Esophagus squamous epithelium (tissue), 5 donors: ENCODE measurements at places on chromosomes 1 and 21.
A peak's percentile ranks its signal among the peaks of the same experiment; 100 is the strongest.

DNA sequence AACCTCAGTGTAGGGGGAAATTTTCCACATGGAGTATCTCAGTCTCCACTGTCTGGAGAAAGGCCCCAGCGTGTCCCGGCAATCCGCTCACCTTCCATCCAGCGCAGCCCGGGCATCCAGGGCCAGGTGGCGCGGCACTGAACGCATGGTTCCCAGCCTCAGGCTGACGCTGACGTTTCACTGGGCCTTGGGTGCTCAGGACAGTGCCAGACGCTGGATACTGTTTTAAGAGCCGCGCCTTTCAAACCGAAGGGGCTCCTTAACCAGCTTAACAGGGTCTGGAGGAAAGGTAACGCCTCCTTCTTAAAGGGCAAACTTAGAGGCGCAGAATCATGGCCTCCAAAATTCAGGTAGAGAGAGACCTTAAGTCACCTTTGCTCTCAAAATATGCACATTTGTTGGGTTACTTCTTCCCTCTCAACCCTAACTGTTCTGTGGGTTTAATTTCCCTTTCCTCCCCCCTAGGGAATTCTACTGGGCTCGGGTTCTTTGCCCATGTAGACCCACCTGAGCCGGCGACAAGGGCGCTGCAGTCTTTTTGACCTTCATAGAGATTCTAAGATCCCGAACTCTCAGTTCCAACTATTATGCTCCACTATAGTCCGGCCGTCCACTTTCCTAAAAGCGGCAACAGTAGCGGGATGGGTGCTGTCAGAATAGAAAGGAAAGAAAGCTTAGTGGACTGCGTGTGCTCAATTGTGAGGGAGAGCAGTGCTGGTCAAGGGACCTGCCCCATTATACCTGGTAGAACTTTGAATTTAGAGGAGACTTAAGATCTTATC is 3.5 kb upstream of the LHX9 start:
- H3K36me3 ChIP-seq: no peaks in the 10 kb centered on the region
- no peak for DNase-seq
- H3K27me3 ChIP-seq: peaks cover 96% of the 10 kb centered on the region

DNA sequence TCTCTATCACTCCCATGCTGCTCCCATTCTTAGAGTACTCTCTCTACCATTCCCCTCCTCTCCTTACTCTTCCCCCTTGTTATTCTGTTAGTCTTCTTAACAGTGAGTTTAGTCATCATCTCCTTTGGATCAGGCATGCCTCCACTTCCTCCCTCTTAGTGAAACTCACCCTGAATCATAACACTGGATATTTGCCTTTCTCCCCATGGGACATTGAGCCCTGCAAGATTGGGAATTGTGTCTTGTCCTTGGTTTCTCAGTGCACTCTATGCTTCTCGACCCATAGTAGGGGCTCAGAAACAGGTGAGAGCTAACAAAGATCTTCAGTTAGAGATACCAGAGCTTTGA is 68.3 kb upstream of the GCLM start:
- peak overlapping the region; percentile 74 for H3K27ac ChIP-seq
- no peak for DNase-seq
- no peaks in the 10 kb centered on the region for H3K36me3 ChIP-seq
- H3K27me3 ChIP-seq: no peaks in the 10 kb centered on the region
- no peak overlapping the region for H3K4me3 ChIP-seq

GRCh38 chr1:198352975-198353695 is 187.3 kb downstream of the ATP6V1G3 start:
- no peaks in the 10 kb centered on the region for H3K4me1 ChIP-seq
- no peak for DNase-seq
- H3K27ac ChIP-seq: no peak overlapping the region
- no peak overlapping the region for H3K4me3 ChIP-seq
- no peaks in the 10 kb centered on the region for H3K27me3 ChIP-seq
- H3K36me3 ChIP-seq: no peaks in the 10 kb centered on the region

DNA sequence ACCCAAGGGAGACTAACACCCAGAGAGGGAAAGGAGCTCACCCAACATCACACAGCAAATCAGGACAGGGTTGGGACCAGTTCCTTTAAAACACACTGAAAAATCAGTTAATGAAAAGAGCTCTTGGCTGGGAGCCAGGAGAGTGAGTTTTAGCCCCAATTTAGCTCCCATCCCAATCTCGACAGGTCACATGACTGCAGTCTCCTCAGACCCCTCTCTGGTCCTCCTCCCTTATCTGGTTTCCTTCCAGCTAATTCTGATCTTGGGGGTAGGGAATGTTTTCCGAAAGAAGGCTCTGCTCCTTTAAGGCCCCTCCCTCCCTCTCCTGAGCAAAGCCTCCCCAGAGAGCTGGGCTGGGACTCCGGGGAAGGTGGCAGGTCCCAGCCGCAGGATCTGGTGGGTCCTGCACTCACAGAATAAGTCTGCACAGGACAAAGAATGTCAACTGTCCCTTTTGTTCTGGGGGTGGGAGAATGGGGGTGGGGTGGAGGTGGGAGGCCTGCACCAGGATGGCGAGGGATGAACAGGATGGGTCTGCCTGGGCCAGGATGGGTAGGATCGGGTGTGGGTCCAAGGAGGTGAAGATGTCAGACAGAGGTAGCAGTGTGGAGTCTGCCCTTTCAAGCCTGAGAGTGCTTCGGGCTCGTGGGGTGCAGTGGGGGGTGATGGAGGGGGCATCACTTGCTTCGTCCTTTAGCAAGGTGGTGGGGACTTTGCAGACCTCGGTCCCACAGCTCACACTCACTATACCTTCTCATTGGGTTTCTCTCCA is 57.3 kb upstream of the SSBP3 start:
- H3K27ac ChIP-seq: no peak overlapping the region
- no peaks in the 10 kb centered on the region for H3K36me3 ChIP-seq
- no peaks in the 10 kb centered on the region for H3K27me3 ChIP-seq
- H3K4me1 ChIP-seq: peaks cover 15% of the 10 kb centered on the region
- H3K4me3 ChIP-seq: no peak overlapping the region
- DNase-seq: no peak

DNA sequence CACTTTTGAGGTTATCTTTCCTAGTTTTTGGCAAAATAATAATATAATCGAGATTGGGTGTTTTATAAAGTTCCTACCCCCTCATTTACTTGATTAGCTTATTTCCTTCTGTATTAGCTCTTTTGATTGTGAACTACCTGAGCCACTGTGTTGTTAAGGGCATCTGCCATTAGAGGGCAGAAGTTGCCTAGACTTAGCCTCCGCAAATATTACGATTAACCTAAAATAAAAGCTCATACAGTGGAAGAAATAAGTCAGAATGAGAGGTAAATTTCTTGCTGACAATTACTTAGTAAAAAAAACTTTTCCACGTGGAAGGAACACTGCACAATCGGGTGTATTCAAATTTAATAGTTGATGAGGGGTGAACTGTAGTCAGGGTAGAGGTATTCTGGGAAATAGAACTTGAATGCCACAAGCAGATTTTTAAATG is 2.3 kb downstream of the H3-3A start:
- H3K27me3 ChIP-seq: no peaks in the 10 kb centered on the region
- no peaks in the 10 kb centered on the region for H3K36me3 ChIP-seq
- H3K4me3 ChIP-seq: peak overlapping the region; percentile 87
- H3K4me1 ChIP-seq: peaks cover 7% of the 10 kb centered on the region
- peak overlapping the region; percentile 99 for H3K27ac ChIP-seq
- DNase-seq: no peak
